ENCODE measurements at places on chromosomes 11 and 22.

DNA sequence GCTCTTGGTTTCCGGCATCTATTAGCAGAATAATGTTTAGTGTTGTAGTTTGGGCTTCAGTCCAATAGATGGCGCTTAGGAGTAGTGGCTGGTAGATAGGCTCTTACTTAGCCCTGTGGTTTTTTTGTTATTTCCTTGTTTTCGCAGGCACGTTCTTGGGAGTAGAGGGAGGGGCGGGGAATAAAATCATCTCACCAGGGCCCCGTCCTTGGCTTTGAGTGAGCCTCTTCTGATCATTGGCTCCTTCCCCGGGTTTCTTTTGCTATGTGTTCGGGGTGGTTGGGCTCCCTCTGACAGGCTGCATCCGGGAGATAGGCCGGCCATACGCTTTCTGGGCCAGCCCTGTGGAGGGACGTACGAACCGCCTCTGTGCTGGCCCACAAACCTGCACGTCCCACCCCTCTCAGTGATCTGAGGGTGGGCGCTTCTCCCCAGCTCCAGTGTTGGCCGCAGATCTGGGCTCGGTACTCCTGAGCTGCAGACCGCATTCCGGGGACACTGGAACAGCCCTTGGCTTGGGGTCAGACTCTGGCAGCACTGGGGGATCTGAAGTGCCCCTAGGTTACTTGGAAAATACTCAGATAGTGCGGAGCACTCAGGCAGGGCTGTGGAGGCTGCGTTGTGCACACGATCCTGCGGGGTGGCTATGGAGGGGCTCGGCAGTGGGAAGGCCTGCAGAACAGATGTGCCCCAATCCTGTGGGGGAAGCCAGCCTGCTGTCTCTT, 217.0 kb downstream of the DYNC2H1 start:
- peak; percentile 57 for DNase-seq

DNA sequence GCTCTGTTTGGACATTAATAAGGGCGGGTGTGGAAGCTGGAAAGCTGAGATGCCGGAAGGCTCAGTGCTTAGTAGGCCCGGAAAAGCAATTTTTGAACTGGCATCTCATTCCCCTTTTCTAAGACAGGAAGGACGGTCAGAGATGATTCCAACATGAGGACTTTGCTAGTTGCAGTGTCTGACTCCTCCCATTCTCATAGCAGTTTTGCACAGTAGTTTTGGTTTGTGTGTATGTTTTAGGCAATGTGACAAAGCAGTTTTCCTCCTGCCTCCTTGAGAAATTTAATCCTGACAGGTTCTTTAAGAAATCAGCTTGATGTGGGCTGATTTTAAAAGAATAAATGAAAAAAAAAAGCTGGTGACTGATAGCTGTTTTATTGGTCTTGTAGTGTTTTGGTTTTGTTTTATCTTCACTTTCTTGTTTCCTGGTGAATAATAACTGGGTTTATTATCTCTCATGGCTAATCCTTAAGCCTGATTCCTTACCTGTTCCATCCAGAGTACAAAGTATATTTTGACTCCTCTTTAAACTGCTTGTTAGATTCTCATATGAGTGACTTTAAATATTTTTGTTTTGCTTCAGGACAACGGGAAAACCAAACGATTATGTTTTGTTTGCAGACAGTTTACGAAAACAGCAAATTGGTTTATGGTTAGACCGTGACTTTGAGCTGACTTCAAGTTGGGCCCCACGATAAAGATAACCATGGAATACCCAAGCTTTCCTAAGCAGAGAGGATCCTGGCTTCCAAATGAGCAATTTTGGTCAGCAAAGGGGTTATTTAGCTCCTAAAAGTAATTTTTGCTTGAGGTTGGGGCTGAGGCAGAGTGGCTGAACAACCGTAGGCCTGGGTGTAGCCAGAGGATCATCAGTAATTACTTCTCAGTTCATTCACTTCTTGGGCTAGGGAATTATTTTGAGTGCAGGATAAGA, 3.4 kb downstream of the PTPRJ start:
- DNase-seq, result no peak

DNA sequence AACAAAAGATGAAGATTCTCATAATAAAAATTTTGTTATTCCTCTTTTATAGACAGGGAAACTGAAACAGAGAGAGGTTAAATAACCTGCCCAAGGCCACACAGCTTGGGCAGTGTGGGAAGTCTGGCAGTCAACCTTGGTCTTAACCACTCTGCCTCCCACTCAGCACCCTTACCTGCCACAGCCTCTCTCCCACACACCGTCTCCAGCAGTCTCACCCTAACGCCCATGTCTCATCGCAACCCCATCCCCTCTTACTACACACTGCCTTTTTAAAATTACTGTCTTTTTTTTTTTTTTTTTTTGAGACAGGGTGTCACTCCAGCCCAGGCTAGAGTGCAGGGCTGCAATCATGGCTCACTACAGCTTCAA, 25.0 kb downstream of the ARRB1 start:
- DNase-seq, result no peak

DNA sequence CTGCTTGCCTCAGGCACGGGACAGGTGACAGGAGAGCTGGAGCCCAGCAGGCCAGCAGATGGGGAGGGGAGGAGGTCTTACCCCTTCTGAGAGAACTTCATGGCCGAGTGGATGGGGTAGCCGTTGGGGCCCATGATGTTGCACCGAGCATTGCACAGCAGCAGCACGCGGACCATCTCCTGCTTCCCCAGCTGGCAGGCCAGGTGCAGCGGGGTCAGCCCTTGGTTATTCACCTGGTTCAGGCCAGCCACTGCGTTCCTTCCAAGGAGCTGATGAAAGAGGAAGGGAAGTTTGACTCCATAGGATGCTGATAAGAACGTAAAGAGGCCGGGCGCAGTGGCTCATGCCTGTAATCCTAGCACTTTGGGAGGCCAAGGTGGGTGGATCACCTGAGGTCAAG, 29.4 kb upstream of the BAIAP2L2 start:
- no peak for DNase-seq

GRCh38 chr11:15159085-15159484, 44.4 kb downstream of the INSC start:
- DNase-seq, result no peak

DNA sequence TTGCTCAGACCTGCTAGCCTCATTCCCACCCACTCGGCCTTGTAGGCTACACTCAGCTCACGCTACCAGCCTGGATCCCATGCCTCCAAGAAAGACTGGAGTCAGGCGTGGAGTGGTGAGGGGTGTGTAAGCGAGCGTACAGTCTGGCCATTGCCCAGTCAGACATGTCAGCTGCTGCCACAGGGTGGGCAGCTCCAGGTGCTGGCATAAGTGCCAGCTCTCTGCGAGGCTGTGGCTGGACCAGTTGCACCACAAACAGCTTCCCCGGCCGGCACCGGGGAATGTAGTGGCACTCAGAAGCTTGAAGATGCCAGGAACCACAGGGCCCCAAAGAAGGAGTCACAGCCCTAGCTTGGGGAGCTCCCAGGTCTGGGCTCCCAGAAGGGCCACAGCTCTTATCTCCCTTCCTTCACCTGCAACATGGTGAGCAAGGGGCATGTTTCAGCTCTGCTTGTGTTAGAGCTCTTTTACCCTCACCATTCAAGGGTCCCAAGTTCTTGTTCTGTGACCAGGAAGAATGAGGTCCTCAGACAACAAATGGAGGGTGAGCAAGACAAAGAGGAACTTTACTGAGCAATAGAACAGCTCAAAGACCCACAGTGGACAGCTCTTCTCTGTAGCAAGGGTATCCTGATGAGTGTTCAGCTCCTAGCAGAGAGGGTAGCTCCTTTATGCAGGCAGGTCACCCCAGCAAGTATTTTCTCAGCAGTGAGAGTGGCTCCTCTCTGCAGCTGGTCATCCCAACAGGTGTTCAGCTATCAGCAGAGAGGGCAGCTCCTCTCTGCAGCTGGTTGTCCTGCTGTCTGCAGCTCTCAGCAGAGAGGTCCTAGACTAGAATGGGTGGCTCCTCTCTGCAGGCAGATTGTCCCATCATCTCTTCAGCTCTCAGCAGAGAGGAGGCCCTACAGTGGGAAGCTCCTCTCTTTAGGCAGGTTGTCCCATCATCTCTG, 6.0 kb downstream of the SBF2 start:
- DNase-seq, result no peak

DNA sequence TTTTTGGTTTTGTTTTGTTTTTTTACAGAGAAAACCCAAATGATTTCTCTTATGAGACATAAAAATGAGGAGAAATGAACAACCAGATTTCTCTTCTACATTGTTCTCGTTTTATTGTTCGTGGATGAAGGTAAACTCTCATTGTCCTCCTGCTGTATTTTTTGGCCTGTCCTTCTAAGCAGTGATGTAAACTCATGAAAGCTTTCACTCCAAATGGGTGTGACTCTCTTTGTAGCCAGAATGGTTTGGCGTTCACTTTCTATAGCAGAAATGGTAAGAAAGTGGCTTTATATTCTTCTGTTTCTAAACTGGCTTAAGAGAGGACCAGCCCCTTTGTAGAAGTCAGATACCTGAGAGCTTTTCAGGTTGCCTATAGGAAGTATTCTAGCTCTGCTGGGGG, 15.5 kb upstream of the BMAL1 start:
- DNase-seq, result no peak

GRCh38 chr22:45254789-45255278, 14.1 kb upstream of the KIAA0930 start:
- no peak for DNase-seq
